SJCRH30 (cell line): ENCODE measurements at places on chromosomes 3 and 15. TPM values are rescaled to one million over a fixed set of nuclear protein-coding genes. Genes with fewer than 3 reads are reported as not detected.

GPR62 gene
- total RNA-seq: not detected in 2 replicates

CRYBG3 gene
- 19.3 and 21.9 TPM in 2 replicates for total RNA-seq

DNA sequence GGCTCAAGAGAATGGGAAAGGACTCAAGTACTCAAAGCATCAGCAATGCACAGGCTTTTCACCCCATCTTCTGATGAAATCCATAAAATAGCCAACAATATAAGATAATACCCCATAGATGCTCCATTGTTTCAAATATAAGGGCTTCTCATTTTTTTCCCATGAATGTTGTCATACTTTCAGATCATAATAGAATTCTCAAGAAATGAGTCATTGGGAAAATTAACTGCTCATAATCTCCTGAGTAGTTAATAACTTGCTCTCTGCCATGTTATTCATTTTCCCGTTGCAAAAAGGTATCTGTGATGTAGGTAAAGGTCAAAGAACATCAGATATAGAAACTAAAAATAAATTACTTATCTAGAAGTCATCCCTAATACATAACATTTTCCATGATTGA, 121.9 kb downstream of the NSUN3 start:
- H3K27ac ChIP-seq: no peak overlapping the region
- no peaks in the 10 kb centered on the region for H3K4me1 ChIP-seq
- H3K4me3 ChIP-seq: no peak overlapping the region
- no peak for DNase-seq

DNA sequence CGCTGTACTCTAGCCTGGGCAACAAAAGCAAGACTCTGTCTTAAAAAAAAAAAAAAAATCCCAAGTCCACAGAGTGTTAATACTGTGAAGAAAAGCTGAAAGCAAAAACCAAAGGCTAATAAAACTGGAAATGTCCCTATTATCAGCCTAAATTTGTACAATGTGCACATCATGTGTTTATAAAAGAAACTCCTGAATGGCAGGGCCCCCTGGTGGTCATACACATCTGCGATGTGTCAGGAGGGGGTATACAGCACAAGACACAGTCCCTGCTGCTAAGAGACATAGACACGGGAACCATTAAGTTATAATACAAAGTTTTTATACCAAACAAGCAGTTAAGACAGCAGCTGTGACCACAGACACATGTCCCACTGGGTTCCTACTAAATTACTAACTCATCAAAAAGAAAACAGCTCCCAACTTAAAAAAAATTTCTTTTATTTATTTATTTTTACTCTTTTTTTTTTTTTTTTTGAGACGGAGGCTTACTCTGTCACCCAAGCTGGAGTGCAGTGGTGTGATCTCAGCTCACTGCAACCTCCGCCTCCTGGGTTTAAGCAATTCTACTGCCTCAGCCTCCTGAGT, 31.0 kb downstream of the IDH2 start:
- H3K4me1 ChIP-seq: peaks cover 8% of the 10 kb centered on the region
- H3K4me3 ChIP-seq: no peak overlapping the region

EPB42 gene
- not detected in 2 replicates for total RNA-seq

ZNF80 gene
- total RNA-seq: 0.04 TPM in 1 of 2 replicates, not detected in the other

- peaks cover 10% of the 10 kb centered on the region; the same call in 1 of the 2 replicates for H3K4me1 ChIP-seq
- no peaks in the 10 kb centered on the region for H3K36me3 ChIP-seq
- no peaks in the 10 kb centered on the region for H3K27me3 ChIP-seq
- no peak overlapping the region for H3K4me3 ChIP-seq
- no peak overlapping the region for H3K27ac ChIP-seq
These were observed 41.5 kb downstream of the ADGRG7 start for GRCh38 chr3:100650651-100651619.

SHC4 gene
- 1.2 and 1.8 TPM in 2 replicates for total RNA-seq

DNA sequence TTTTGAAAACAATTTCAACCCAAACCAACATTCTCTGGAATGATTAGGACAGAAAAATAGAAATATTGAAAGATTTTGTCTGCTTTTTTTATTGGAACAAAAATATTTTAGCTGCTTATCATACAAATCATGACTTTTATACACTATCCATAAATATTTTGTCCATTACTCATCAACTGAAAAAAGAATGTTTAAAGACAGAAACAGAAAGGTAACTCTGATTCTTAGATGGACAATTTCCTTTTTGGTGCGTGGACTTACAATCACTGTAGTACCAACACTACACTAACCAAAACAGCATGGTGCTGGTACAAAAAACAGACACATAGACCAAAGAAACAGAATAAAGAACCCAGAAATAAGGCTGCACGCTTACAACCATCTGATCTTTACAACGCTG, 582.8 kb upstream of the CCDC54 start:
- H3K4me3 ChIP-seq: no peak overlapping the region
- H3K27ac ChIP-seq: no peak overlapping the region
- no peak for DNase-seq
- H3K4me1 ChIP-seq: no peaks in the 10 kb centered on the region
- no peaks in the 10 kb centered on the region for H3K27me3 ChIP-seq

DNA sequence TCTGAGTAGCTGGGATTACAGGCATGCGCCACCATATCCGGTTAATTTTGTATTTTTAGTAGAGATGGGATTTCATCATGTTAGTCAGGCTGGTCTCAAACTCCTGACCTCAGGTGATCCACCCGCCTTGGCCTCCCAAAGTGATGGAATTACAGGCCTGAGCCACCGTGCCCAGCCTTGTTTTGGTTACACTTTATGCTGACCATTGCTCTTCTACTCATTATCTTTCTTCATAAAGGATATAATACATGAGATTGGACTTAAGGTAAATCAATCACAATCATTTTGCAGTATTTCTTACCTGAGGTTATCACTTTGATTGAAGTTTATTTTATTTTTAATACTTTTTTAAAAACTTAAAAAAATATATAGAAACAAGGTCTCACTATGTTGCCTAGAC, 2.2 kb upstream of the LEO1 start:
- peaks cover 5% of the 10 kb centered on the region; the same call in 1 of the 2 replicates for H3K36me3 ChIP-seq
- H3K4me1 ChIP-seq: 0 out of 2 replicates have a peak, but pooled peaks cover 8% of the 10 kb centered on the region
- H3K27ac ChIP-seq: no peak overlapping the region
- no peak for DNase-seq
- H3K27me3 ChIP-seq: no peaks in the 10 kb centered on the region

- no peaks in the 10 kb centered on the region for H3K36me3 ChIP-seq
- DNase-seq: no peak
- no peak overlapping the region for H3K27ac ChIP-seq
- no peaks in the 10 kb centered on the region for H3K27me3 ChIP-seq
- no peaks in the 10 kb centered on the region for H3K4me1 ChIP-seq
These were observed 176.2 kb downstream of the PEX5L start for GRCh38 chr3:179860275-179861107.

- no peak overlapping the region for H3K27ac ChIP-seq
- no peaks in the 10 kb centered on the region for H3K36me3 ChIP-seq
- no peak for DNase-seq
- no peaks in the 10 kb centered on the region for H3K27me3 ChIP-seq
- no peak overlapping the region for H3K4me3 ChIP-seq
These were observed 71.8 kb downstream of the DTWD1 start for GRCh38 chr15:49692514-49693090.

CPLX3 gene
- not detected in 2 replicates for total RNA-seq

DNA sequence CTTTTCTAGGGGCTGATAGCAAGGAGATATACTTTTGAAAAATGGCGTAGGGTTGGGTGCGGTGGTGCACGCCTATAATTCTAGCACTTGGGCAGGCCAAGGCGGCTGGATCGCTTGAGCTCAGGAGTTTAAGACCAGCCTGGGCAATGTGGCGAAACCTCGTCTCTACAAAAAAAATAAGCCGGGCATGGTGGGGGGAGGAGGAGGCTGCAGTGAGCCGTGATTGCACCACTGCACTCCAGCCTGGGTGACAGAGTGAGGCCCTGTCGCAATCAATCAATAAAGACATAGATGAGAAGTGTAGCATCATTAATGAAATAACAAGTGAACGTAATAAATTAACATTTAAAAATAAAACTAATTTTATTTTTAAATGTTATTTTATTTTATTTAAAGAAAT, 134.6 kb downstream of the SLCO3A1 start:
- H3K4me3 ChIP-seq: no peak overlapping the region
- H3K36me3 ChIP-seq: no peaks in the 10 kb centered on the region
- DNase-seq: no peak
- H3K27me3 ChIP-seq: no peaks in the 10 kb centered on the region; the same call in 1 of the 2 replicates
- H3K27ac ChIP-seq: no peak overlapping the region

- no peak overlapping the region for H3K27ac ChIP-seq
- H3K27me3 ChIP-seq: no peaks in the 10 kb centered on the region
- H3K36me3 ChIP-seq: no peaks in the 10 kb centered on the region
- DNase-seq: no peak
These were observed 4.9 kb downstream of the KLHL40 start for GRCh38 chr3:42690191-42690590.
